Activated CD4-positive, alpha-beta T cell treated with anti-CD3 and anti-CD28 coated beads for 4 hours (primary cell): ENCODE measurements at places on chromosomes 16 and 17.
A peak's percentile ranks its signal among the peaks of the same experiment; 100 is the strongest.

DNA sequence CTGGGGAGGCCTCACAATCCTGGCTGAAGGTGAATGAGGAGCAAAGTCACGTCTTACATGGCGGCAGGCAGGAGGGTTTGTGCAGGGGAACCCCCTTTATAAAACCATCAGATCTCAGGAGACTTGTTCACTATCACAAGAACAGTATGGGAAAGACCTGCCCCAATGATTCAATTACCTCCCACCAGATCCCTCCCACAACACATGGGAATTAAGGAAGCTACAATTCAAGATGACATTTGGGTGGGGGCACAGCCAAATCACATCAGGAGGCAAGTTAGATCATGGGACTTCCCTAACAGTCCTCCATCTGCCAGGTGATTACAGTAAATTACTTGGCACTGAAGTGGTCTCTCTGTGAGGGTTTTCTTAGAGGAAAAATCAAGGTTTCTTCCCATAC lies 5.3 kb downstream of the TMEM114 start:
- no peak for DNase-seq

DNA sequence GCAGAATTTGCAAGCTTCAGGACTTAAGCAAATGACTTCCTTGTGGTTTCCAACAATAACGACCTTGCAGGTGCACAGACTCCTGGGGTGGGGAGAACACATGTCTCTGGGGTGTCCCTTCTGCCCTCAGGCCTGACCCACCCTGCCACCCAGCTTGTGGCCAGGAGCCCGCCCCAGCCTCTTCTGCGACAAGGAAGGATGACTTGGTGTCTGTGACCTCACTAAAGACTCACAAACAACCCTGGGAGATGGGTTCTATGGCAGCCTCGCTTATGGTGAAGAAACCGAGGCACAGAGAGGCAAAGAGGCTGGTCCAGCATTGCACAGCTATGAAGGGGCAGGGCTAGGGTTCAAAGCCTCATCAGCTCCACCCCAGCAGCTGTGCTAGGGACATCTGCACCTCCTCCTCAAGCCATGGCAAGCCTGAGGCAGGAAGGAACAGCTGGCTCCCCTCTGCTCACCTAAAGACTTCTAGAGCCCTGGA lies 2.6 kb downstream of the ATP2A3 start:
- peak; percentile 10 for DNase-seq

DNA sequence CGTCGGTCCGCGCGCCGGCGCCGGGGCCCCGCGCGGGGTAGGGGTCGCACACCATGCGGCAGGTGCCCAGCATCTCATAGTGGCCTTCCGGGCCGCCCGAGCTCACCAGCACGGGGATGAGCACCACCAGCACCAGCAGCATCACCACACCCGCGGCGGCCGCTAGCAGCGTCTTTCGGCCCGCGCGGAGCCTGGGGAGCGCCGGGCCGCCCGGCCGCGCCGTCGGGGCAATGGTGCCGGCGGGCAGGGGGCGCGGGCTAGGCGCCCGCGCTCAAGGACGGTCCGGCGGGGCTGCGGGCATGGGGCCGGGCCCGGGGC lies 237 bp downstream of the C1QL1 start:
- DNase-seq: no peak

DNA sequence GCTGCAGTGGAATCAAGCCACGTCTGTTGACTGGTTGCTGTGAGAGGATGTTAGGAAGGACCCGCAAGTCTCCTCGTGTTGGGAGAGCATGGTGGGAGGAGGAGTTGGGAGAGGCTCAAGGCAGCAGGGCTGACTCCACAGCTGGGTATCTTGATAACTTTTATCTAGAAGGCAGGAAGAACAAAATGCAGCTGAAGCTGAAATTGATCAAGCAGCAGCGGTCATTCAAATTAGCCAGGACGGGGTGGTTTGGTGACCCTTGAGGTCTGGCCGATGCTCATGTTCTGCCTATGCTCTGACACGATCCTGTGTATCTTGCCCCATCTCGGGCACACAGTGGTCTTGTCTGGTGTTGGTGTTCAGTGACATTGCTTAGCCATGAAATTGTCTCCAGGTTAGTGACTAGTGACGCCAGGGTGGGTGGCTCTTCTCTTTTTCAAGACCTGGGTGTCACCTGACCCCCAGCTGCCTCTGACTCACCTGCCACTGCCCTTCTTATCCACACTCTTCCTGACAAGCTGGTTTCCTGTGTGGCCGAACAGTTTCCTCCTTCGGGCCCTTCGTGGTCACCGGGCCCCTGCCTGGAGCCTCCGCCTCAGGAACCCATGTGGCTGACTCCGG lies 19.1 kb downstream of the NPTX1 start:
- no peak for DNase-seq

- DNase-seq: no peak
These were observed 11.2 kb downstream of the IRF8 start for GRCh38 chr16:85909932-85910853.

GRCh38 chr17:4908301-4908700 lies 5.4 kb upstream of the CHRNE start:
- DNase-seq: no peak
